ENCODE measurements at places on chromosomes 5 and 9. TPM values are rescaled to one million over a fixed set of nuclear protein-coding genes. Genes with fewer than 3 reads are reported as not detected.

- no peak overlapping the region for H3K4me3 ChIP-seq
- no peaks in the 10 kb centered on the region for H3K4me1 ChIP-seq
- no peak overlapping the region for H3K27ac ChIP-seq
- peaks cover 4% of the 10 kb centered on the region for H3K27me3 ChIP-seq
- DNase-seq = no peak
Measured at GRCh38 chr5:175274171-175274570, 169.8 kb downstream of the DRD1 start.

DNA sequence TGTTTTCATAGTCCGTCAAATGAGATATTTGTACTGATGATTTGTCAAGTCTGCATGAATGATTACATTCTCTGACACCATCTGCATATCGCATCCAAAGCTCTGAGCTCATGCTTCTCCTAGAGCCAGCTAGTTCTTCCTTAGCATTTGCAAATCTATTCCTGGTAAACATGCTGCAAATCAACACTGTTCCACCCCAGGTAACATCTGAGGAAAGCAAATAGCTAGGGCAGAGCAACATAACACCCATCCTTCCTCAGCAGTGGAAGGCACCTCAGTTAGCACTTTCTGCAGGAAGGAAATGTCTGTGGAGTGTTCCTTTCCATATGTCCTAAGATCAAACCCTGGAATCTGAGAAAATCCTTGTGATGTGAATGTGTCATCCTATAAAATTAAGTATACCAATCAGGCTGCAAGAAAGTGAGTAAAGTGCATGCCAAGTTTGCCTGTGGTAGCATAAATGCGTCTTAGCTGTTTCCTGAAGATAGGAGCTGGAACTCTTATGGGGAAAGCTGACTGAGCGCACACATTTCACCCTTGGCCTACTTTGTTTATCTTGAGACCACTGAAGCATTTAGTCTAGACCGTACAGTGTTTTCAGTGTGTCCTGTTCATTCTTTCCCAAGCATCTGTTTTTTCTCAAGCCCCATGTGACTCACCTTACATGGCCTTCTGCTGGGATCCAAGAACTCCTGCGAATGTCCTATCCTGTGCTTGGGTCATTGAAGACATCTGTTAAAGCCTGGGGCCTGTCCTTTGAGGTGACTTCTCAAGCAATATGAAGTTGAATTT is 50.9 kb upstream of the STARD4 start:
- DNase-seq = no peak
- H3K27ac ChIP-seq = no peak overlapping the region

DNA sequence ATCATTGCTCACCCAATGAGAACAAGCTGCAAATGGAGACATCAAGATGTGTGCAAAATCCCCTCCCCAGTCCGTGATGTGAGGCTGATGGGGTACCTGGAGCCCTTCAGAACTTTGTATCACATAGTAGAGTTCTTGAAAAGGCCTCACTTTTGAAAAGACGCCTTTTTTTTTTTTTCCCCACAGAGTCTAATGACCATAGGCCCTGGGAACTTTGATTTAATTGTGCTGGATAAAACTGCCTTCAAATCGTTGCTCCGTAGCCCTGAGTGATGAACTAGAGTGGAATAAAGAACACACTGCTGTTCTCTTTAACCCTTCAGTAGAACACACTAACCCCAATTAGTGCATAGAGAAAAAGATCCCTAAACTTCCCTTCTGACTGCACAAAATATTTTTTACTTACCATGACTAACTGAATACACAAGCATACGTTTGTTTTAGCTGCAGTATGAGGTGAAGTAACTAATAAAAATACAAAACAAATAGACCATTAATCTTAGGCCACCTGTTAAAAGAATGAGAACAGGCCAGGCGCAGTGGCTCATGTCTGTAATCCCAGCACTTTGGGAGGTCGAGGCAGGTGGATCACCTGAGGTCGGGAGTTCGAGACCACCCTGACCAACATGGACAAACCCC is 15.1 kb downstream of the PSAT1 start:
- H3K27ac ChIP-seq = no peak overlapping the region
- H3K4me1 ChIP-seq = peaks cover 2% of the 10 kb centered on the region
- peaks cover 6% of the 10 kb centered on the region for H3K36me3 ChIP-seq
- peaks cover 11% of the 10 kb centered on the region for H3K27me3 ChIP-seq
- no peak overlapping the region for H3K4me3 ChIP-seq

- no peak overlapping the region for H3K27ac ChIP-seq
- H3K4me3 ChIP-seq = no peak overlapping the region
- peaks cover 3% of the 10 kb centered on the region for H3K27me3 ChIP-seq
- no peaks in the 10 kb centered on the region for H3K36me3 ChIP-seq
- DNase-seq = no peak
- H3K4me1 ChIP-seq = no peaks in the 10 kb centered on the region
Measured at GRCh38 chr5:135997673-135998335, 31.0 kb upstream of the TGFBI start.

DNA sequence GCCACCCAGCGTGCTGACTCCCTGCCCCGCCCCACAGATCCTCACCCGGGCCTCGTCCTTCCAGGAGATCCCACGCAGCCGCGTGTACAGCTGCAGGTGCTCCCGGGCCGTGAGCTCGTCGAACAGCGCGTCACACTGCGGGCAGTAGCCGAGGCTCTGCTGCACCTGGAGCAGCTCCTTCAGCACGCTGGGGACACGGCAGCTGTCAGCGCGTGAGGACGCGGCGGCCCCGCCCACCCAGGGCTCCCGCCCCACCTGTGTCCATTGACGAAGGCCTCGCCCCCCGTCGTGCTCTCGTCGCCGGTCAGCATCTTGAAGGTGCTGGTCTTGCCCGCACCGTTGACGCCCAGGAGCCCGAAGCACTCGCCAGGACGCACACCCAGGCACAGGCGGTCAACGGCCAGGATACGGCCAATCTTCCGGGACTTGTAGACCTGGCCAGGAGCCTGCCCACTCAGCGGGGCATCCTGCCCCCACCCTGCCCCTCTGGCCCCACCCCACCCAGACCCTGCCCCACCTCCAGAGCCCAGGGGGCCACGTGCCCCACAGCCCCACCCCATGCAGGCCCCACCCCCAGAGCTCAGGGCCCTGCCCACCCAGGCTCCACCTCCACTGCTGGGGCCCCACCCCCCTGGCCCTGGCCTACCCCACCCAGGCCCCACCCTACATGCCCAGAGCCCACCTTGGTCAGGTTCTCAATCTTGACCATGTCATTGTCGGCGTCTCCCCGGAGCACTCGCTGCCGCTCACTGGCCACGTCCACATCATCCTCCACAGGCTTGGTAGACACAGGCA is 13.8 kb upstream of the CLIC3 start:
- H3K36me3 ChIP-seq = no peaks in the 10 kb centered on the region
- H3K4me3 ChIP-seq = no peak overlapping the region
- peaks cover 2% of the 10 kb centered on the region for H3K4me1 ChIP-seq
- no peak for DNase-seq

GRCh38 chr5:150489360-150490295 is 18.3 kb upstream of the NDST1 start:
- H3K27ac ChIP-seq = peak overlapping the region; percentile 74
- H3K4me1 ChIP-seq = peaks cover 57% of the 10 kb centered on the region
- peak overlapping the region; percentile 87 for H3K4me3 ChIP-seq
- H3K36me3 ChIP-seq = no peaks in the 10 kb centered on the region
- DNase-seq = peak; percentile 65

- no peaks in the 10 kb centered on the region for H3K27me3 ChIP-seq
- no peak for DNase-seq
- no peak overlapping the region for H3K4me3 ChIP-seq
- no peaks in the 10 kb centered on the region for H3K36me3 ChIP-seq
- no peak overlapping the region for H3K27ac ChIP-seq
Measured at GRCh38 chr5:33282696-33283095, 158.1 kb upstream of the TARS1 start.

GRCh38 chr9:95206143-95206542 is 111.4 kb downstream of the FANCC start:
- H3K4me3 ChIP-seq = no peak overlapping the region
- no peak overlapping the region for H3K27ac ChIP-seq
- no peak for DNase-seq
- H3K4me1 ChIP-seq = peaks cover 2% of the 10 kb centered on the region

GRCh38 chr5:66558560-66558959 is 37.6 kb upstream of the MAST4 start:
- peaks cover 4% of the 10 kb centered on the region for H3K27me3 ChIP-seq
- peaks cover 5% of the 10 kb centered on the region for H3K36me3 ChIP-seq
- H3K4me3 ChIP-seq = no peak overlapping the region
- H3K4me1 ChIP-seq = no peaks in the 10 kb centered on the region
- DNase-seq = no peak

- no peaks in the 10 kb centered on the region for H3K4me1 ChIP-seq
- H3K36me3 ChIP-seq = no peaks in the 10 kb centered on the region
- H3K27me3 ChIP-seq = no peaks in the 10 kb centered on the region
- DNase-seq = no peak
- no peak overlapping the region for H3K27ac ChIP-seq
Measured at GRCh38 chr5:101590384-101590783, 687.3 kb upstream of the ST8SIA4 start.

- H3K27ac ChIP-seq = no peak overlapping the region
- H3K27me3 ChIP-seq = peaks cover 2% of the 10 kb centered on the region
- peak; percentile 28 for DNase-seq
- H3K36me3 ChIP-seq = no peaks in the 10 kb centered on the region
- no peak overlapping the region for H3K4me3 ChIP-seq
Measured at GRCh38 chr5:68661237-68661636, 432.6 kb upstream of the SLC30A5 start.

- no peak overlapping the region for H3K4me3 ChIP-seq
- no peak overlapping the region for H3K27ac ChIP-seq
- H3K4me1 ChIP-seq = peaks cover 10% of the 10 kb centered on the region
- H3K27me3 ChIP-seq = peaks cover 3% of the 10 kb centered on the region
- H3K36me3 ChIP-seq = no peaks in the 10 kb centered on the region
Measured at GRCh38 chr9:137493364-137494103, 34.4 kb upstream of the NSMF start.

DNA sequence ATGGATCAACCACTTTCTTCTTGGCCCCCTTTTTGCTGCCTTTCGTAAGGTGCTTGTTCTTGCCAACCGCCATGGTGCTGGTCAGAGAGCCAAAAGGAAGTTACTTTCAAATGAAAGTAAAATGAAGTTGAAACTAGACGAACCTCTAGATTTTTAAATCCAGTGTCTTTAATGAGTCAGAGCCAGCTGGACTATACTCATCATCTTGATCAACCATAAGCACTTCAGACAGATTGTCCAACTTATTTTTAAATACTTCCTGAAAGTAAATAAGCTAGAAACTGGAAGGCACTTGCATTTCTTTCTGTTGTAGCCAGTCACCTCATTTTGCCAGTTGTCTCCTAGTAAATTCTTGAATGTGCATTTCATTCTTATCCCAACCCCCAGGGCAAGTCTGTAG is 48.9 kb downstream of the JMY start:
- no peak for DNase-seq
- no peaks in the 10 kb centered on the region for H3K4me1 ChIP-seq
- no peaks in the 10 kb centered on the region for H3K27me3 ChIP-seq
- H3K36me3 ChIP-seq = no peaks in the 10 kb centered on the region
- H3K27ac ChIP-seq = no peak overlapping the region
- H3K4me3 ChIP-seq = no peak overlapping the region

DNA sequence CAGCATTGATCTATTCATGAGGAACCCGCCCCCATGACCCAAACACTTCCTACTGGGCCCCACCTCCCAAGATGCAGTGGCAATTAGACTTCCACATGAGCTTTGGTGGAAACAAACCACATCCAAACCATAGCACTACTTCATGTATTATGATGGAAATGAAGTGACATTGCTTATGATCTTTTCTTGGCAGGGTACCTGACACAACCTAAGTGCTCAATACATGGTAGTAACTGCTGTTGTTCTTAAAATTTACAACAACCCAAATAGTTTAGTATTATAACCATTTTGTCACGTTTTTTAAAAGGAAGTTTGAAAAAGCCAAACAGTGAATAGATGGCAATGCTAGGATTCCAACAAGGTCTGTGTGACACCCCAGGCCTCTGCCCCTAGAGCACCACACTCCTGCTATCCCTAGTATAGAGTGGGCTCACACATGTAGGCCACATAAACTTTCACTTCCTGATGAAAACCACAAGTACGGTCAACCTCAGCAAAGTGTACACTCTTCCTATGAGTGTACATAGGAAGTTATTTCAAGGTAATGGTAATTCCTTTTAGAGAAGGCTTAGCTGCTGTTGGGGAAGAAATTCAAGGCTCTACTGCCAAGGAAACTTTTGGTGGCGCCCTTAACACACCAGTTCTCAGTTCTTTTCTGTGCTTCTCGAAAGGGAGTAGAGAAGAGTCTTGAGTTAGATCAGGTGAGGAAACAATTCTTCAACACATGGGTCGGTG is 97.6 kb downstream of the ARSB start:
- no peaks in the 10 kb centered on the region for H3K36me3 ChIP-seq
- no peak for DNase-seq
- H3K4me3 ChIP-seq = no peak overlapping the region
- H3K27me3 ChIP-seq = peaks cover 1% of the 10 kb centered on the region
- H3K4me1 ChIP-seq = peaks cover 2% of the 10 kb centered on the region
- H3K27ac ChIP-seq = no peak overlapping the region

DNA sequence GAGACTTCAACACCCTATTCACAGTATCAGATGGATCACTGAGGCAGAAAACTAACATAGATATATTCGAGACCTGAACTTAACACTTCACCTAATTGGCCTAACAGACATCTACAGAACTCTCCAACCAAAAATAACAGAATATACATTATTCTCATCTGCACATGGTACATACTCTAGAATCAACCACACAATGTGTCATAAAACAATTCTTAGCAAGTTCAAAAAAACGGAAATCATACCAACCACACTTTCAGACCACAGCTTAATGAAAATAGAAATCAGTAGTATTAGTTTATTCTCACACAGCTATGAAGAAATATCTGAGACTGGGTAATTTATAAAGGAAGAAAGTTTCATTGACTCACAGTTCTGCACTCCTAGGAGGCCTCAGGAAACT is 387.9 kb downstream of the DEPDC1B start:
- DNase-seq = no peak
- peaks cover 7% of the 10 kb centered on the region for H3K4me1 ChIP-seq
- H3K27ac ChIP-seq = no peak overlapping the region
- H3K4me3 ChIP-seq = no peak overlapping the region

The TAL2 gene
- 1.6 TPM for total RNA-seq

The BRINP1 gene
- total RNA-seq = 14.0 TPM

The TYRP1 gene
- not detected for total RNA-seq

The KIAA0825 gene
- 1.2 TPM for total RNA-seq

The AMBP gene
- total RNA-seq = 0.29 TPM

The SPINK6 gene
- total RNA-seq = not detected

The CDC20B gene
- 0.34 TPM for total RNA-seq

The FOXD4L6 gene
- total RNA-seq = not detected

The LAMC3 gene
- total RNA-seq = 0.17 TPM

The SCGB3A2 gene
- total RNA-seq = 1.2 TPM

The SLC34A3 gene
- total RNA-seq = not detected
